ENCODE measurements at places on chromosomes 16 and 17.

DNA sequence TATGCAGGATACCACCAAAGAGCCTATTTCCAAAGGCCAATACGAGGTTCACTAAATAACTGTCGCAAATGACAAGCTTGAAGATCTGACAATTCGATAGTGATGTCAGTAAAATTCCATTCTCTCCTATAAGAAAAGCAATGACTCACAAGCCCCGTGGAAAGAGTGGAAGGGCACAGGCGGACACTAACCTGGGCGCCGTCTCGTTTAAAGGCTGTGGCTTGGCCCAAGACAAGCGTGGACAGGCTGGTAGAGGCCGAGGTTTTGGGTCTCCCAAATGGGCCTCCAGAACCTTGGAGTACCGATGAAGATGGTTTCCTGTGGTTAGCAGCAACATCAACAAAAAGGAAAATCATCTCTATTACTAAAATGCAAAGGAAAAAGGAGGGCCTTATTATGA, 16.5 kb upstream of the SLC38A8 start:
- DNase-seq, result no peak

GRCh38 chr17:62704381-62704971, 77.0 kb downstream of the MRC2 start:
- DNase-seq, result no peak

DNA sequence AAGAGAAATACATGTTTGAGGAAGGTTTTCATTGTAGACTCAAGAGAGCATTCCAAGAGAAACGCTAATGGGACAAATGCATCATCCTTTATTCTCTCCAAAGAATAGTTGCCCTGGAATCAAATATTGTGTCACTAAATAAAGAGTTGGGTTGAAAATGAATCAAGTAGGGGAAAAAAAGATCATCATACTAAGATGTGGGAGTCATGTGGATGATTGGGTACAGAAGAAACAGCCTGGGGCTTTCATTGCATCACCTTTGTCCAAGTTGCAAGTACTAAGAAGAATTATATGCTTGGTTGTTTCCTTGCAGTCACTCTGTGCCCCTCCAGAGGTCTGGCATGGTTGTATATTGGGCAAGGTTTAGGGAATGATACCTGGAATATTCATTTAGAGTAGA, 658.9 kb downstream of the TOX3 start:
- DNase-seq, result no peak

GRCh38 chr17:58276423-58276822, 4.3 kb downstream of the MPO start:
- no peak for DNase-seq

- DNase-seq, result no peak
Measured at GRCh38 chr17:68089881-68090280, 54.3 kb downstream of the KPNA2 start.
